ENCODE measurements at places on chromosomes 13 and 19.

DNA sequence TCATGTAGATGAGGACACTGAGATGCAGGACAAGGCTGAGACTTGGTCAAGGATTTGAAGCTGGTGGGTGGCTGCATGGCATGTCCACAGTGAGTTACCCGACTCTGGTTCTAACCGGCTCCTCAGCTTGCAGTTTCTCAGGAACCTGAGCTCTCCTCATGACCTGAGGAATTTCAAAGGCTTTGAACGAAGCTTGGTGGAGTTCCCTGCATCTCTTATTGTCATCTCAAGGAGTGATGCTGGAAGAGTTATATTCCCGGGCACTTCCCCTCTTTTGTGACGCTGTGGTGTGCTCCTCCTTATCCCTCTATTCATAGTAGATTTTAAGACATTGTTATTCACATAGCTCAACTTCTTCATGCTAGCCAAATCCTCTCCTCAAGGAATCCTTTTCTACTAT is 500.1 kb upstream of the HTR2A start:
- no peak overlapping the region for H3K27ac ChIP-seq
- no peaks in the 10 kb centered on the region for H3K36me3 ChIP-seq
- no peak overlapping the region for H3K4me3 ChIP-seq
- H3K27me3 ChIP-seq = no peaks in the 10 kb centered on the region
- H3K4me1 ChIP-seq = no peaks in the 10 kb centered on the region

DNA sequence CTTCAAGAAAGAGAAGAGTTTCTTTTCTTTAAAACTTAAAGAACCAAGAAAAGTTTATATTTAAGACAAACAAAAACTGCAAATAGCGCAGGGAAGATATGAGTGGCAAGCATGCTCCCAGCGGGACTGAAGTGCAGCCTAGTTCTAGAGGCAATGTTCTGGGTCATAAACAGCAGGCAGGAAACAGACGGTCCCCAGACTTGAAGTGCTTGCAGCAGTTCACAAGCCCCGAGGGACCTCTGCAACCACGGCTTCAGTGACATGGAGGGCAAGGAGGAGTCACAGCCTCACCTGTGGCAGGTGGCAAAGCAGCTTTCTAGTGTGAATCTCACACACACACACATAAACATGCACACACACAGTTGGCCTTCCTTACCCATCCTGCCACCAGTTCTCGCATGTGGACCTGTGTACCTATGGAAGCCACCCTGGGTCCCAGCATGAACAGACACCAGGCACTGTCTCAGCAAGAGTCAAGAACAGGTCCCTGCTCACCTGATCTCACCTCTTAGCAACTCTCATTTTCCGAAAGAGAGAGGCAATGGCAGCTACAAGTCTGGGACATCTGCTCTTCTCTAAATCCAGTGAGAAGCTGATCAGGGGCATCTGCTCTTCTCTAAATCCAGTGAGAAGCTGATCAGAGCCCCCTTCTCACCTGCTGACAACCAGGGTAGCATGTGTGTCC is 162.0 kb downstream of the EFNB2 start:
- H3K27ac ChIP-seq = no peak overlapping the region
- no peak for DNase-seq
- H3K36me3 ChIP-seq = no peaks in the 10 kb centered on the region
- no peak overlapping the region for H3K4me3 ChIP-seq
- H3K27me3 ChIP-seq = no peaks in the 10 kb centered on the region
- H3K4me1 ChIP-seq = peaks cover 28% of the 10 kb centered on the region

- H3K27ac ChIP-seq = no peak overlapping the region
- peaks cover 8% of the 10 kb centered on the region for H3K4me1 ChIP-seq
Observed at GRCh38 chr13:24146961-24147569, 13.5 kb upstream of the SPATA13 start.

- no peak overlapping the region for H3K4me3 ChIP-seq
- H3K27ac ChIP-seq = no peak overlapping the region
- DNase-seq = no peak
- no peaks in the 10 kb centered on the region for H3K27me3 ChIP-seq
- no peaks in the 10 kb centered on the region for H3K36me3 ChIP-seq
Observed at GRCh38 chr19:5572556-5573286, 5.0 kb upstream of the TINCR start.

- no peak overlapping the region for H3K4me3 ChIP-seq
- no peaks in the 10 kb centered on the region for H3K36me3 ChIP-seq
- no peak overlapping the region for H3K27ac ChIP-seq
- no peaks in the 10 kb centered on the region for H3K27me3 ChIP-seq
- no peaks in the 10 kb centered on the region for H3K4me1 ChIP-seq
Observed at GRCh38 chr13:91805605-91806004, 407.2 kb downstream of the GPC5 start.
